ENCODE measurements at places on chromosomes 7 and 10. TPM values are rescaled to one million over a fixed set of nuclear protein-coding genes. Genes with fewer than 3 reads are reported as not detected.

DNA sequence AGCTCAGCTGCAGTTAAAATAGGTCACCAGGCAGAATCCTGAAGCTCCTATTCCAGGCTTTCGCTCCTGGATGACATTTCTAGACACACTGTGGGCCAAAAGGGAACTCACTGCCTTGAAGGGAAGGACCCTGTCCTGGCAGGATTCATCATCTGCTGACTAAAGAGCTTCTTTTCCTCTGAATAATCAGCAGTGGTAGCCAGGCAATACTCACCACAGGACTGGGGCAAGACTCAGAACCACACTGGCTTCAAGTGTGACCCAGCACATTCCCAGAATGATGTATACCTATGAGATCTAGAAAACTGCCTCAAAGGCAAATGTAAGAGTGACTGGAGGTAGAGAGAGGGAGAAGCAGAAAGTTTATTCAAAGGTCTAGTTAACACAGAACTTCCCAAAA lies 29.5 kb upstream of the EBF3 start:
- no peak for DNase-seq

The CDCA7L gene
- total RNA-seq: 5.2 TPM

The ABCB1 gene
- 33.4 TPM for total RNA-seq

DNA sequence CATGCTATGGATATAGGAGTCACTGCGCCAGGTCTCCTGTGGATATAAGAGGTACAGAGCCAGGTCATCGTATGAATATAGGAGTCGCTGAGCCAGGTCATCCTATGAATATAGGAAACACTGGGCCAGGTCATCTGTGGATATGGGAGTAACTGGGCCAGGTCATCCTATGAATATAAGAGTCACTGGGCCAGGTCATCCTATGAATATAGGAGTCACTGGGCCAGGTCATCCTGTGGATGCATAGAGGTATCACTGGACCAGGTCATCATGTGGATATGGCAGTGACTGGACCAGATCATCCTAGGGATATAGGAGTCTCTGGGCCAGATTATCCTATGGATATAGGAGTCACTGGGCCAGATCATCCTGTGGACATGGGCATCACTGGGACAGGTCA lies 181.7 kb downstream of the DNAH11 start:
- DNase-seq: no peak

GRCh38 chr10:71579668-71580067 lies 139.9 kb downstream of the C10orf105 start:
- no peak for DNase-seq

DNA sequence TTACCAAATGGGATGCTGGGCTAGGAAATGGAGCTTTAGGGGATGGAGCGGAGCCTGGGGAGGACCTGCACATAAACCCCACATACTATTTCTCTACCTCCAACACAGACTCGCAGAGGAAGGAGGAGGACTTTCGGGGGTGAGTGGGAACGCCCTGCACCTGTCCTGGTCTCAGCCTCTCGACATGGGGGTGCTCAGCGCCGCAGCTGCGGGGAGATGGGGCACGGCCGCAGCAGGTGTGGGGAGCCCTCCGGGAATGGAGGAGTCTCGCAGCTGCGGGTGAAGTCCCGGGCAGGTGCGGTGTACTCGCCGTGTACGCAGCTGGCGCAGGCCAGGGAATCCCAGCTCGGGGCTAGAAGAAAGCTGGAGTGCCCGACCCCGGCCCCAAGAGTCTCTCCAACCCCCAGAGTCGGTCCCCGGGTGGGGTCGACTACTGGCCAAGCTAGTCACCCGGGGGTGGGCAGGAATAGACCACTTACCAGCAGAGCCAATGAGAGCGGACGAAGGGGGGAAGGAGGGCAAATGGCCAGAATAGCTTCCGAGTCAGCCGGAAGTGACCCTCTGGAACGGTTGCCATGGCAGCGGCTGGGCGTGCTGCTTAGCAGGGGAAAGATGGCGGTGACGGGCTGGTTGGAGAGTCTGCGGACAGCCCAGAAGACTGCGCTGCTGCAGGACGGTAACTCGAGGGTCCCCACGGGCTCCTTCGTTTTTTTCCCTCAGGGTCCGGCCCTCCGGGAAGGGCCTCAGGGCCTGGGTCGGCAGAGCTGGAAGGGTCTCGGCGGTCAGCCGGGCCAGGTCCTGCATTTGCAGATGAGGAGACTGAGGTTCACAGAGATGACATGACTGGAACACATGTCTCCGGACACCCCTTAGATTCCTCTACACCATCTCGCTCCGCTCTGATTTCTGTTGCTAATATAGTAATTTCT lies at the start of the genes DPCD and POLL:
Gene DPCD, plus strand, starts transcription at position 597 of the 929 bp plus-strand sequence. Its CDS starts 16 bp downstream, at position 613.
Gene POLL, minus strand, starts transcription at position 533 of the 929 bp plus-strand sequence. CDS start 897 bp downstream, outside the sequence.
- DNase-seq: peak; percentile 96

The MBLAC1 gene
- 0.78 TPM for total RNA-seq

The PRLHR gene
- not detected for total RNA-seq

- DNase-seq: no peak
Measured at GRCh38 chr7:43211693-43212092, 99.2 kb downstream of the HECW1 start.

DNA sequence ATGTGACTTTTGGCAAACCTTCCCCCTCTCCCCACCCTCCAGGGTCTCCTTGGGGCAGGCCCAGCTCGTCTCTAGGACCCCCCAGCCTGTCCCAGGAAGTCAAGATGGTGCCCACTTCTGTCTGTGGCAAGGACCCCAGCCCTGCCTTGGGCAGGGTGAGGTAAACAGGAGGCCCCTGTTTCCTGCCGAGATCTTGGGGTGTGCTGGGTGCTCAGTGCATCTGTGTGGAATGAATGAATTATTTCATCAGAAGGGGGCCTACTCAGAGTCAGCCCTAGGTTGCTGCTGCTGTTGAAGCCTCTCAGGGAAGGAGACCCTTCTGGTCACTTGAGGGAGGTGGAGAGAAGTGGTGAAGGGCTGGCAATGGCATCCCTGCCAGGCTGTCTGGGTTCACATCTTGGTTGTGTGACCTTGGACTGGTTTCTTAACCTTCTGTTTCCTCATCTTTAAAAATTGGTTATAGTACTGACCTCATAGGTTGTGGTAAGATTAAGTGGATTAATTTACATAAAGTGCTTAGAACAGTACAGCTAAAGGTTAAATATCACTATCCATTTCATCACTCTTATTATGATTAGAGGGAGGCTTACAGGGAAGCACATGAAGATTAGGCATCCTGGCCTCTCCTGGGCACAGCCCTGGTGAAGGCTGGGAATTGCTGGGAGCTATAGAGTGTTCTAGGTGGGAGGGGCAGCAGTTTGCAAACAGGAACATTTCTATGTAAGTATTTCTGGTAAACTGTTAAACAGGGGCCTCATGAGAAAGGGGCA lies 67.7 kb downstream of the ZMIZ1 start:
- DNase-seq: no peak

GRCh38 chr7:138885383-138886147 lies 87.6 kb upstream of the ATP6V0A4 start:
- DNase-seq: no peak

DNA sequence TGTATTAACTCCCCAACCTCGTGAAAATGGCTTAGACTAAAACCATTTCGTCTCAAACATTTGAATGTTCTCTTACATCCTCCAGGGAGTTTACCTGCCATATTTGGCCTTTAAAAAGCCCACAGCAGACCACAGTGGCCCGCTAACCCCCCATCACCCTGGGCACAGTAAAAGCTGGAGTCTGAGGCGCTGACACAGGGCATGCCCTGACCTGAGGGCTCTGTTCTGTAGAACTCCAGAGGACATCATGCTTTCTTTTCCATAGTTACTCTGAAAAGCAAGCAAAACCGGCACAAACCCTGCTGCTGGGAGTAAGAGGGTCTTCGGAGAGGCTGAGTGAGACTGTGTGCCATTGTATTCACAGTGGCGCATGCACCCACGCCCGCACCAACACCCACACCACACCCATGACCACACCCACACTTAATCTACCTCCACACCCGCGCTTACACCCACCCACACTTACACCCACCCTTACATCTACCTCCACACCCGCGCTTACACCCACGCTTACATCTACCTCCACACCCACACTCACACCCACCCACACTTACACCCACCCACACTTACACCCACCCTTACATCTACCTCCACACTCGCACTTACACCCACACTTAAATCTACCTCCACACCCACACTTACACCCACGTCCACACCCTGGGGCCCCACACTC lies 32.1 kb downstream of the LRRC27 start:
- DNase-seq: no peak

GRCh38 chr10:113158183-113158582 lies 208.1 kb downstream of the TCF7L2 start:
- no peak for DNase-seq

- no peak for DNase-seq
Measured at GRCh38 chr10:112210666-112211065, 27.1 kb upstream of the GPAM start.

DNA sequence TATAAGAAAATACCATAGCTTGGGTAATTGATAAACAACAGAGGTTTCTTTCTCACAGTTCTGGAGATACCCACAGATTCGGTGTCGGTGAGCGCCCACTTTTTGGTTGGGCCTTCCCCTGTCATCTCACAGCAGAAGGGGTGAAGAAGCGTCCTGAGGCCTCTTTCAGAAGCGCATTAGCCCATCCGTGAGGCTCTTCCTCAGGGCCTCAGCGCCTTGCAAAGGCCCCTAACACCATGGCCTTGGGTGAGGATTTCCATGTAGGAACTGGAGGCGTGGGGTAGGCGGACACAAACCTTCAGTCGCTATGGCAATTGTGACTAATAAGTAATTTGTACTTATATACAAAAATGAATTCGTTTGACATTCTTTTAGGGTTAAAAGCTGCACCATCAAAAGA lies 316.0 kb downstream of the PTPRN2 start:
- DNase-seq: no peak
